Heart right ventricle (tissue), 16 donors: ENCODE measurements at places on chromosomes 1 and 21. TPM values are rescaled to one million over a fixed set of nuclear protein-coding genes. Genes with fewer than 3 reads are reported as not detected.

TNFAIP8L2 gene
- total RNA-seq, result 1.2 TPM

DNA sequence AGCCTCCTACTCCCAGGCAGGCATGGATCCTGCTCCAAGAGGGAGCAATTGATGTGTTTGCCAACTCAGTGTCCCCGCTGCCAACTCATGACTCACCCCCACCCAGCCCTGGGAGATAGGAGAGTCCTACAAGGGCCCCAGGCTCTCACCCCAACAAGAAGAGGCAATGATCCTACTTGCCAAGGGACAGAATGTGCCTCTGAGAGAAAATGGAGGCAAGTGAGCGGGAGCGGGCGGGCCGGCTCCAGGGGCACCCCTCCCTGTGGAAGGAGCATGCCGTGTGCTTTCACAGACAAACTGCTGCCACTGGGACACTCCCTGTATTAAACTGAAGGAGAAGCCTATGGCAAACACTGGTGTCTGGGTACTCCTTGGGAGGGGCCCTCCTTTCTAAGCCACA, 16.7 kb downstream of the PKP1 start:
- H3K4me3 ChIP-seq, result no peak overlapping the region
- no peaks in the 10 kb centered on the region for H3K27me3 ChIP-seq
- DNase-seq, result peak; percentile 51
- no peaks in the 10 kb centered on the region for H3K36me3 ChIP-seq

DNA sequence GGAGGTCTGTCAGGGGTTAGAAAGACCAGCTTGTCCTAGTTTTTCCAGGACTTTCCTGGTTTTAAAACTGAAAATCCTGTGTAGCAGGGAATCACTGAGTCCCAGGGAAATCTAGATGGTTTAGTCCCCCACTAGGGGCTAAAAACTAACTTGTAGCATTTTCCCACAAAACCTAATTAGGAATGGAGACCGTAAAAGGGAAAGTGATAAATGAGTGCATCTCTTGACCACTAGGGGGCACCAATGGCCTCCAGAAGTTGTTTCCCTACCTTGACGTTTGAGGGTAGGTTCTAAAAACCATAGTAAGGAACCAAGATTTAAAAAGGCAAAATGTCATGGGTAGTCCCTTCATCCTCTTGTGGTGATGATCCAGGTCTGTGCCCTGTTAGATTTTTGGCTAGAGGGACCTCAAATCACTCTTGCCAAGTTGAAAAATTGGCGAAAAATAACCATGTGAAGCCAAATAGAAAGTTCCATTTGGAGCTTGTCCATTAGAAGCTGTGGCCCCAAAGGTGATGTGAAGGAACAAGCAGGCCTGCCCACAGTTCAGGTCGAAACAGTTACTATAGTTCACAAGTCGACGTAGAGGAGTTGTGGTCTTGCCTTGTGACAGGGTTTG, 24.5 kb downstream of the CLIC6 start:
- peaks cover 5% of the 10 kb centered on the region for H3K27me3 ChIP-seq
- peak; percentile 29 for DNase-seq
- H3K4me1 ChIP-seq, result peaks cover 5% of the 10 kb centered on the region
- H3K4me3 ChIP-seq, result no peak overlapping the region
- no peak overlapping the region for H3K27ac ChIP-seq

GRCh38 chr1:167950569-167950968, 13.7 kb upstream of the MPC2 start:
- H3K27ac ChIP-seq, result no peak overlapping the region
- peaks cover 31% of the 10 kb centered on the region for H3K4me1 ChIP-seq
- no peak for DNase-seq
- H3K4me3 ChIP-seq, result no peak overlapping the region
